CD4-positive, alpha-beta T cell treated with Interleukin-15 for 4 hours (primary cell): ENCODE measurements at places on chromosomes 1 and 21.

DNA sequence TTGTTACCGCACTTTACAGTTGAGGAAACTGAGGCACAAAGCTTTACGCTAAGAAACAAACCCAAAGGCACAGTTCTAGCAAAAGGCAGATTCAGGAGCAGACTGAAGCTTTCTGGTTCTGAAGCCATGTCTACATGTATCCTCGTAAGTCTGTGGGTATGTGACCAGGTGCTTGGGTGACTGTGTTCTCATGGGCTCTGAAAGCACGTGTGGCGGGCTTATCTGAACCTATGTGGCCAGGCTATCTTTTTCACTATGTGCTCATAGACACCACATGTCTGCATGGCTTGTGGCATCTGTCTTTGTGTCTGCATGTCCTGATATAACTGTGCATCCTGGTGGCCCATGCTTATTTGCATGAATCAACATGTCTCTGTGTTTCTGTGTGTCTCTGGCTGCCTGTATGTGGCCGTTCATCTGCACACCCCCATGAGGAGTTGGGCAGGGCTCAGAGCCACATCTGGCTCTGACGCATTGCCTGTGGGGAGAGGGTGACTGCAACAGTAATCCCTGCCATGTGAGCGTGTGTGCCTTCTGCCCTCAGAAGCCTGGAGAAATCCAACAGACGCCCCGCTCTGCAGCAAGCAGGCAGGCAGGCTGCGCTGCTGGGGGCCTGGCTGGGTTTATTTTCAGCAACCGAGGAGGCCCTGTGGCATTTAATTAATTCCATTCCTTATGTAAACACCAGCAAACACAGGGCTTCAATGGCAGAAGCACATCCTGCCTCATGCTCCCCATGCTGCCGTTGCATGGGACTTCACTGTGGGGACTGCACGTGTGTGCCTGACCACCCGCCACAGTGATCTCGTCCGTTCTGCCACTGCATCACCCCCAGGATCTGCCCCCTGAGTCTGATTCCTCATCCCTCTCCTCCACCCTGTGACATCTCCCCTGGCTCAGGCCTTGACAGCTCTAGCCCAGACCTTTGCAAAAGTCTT lies 115.4 kb downstream of the TRABD2B start:
- no peak for DNase-seq

DNA sequence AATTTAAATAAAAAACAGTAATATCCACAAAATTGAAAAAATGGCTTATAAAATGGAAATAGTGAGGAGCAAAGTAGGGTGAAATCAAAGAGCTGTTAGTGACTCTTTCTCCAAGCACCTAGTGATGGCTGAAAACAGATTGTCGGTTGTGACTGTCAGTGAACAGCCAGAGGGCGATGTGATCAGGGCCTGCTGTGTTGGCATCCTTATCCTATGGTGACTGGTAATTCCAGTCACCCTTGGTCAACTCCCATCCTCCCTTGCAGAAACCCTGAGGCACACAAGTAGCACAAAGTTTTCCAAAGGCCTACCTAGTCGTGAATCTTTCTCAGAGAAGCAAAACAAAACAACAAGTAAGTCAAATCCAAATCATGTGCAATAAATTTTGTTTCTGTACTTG lies 599.8 kb upstream of the CXADR start:
- DNase-seq: no peak

DNA sequence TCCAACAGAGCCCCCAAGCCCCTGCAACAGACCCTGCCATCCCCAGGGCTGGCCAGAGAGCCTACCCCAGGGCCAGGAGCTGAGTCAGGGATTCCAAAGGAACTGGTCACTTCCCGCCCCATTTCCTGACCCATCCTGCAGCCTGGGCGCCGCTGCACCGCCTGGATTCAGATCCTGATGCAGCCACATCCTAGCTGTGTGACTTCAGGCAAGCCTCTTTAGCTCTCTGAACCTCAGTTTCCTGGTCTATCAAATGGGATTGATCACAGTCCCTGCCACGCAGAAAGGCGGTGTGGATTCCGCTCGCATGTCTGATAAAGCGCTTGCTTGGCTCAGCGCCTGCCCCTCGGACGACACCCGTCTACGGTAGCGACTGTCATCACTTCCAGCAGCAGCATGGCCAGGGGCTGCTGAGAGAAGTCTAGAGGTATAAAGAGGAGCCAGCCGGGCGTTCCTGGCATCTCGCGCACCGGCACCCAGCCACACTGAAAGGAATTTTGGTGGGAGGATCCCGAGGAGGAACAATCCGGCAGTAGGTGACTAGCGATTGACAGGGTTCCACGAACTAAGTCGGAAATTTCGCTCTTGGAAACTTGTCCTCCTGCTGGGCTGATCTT lies 10.1 kb downstream of the EPHA2 start:
- DNase-seq: no peak

DNA sequence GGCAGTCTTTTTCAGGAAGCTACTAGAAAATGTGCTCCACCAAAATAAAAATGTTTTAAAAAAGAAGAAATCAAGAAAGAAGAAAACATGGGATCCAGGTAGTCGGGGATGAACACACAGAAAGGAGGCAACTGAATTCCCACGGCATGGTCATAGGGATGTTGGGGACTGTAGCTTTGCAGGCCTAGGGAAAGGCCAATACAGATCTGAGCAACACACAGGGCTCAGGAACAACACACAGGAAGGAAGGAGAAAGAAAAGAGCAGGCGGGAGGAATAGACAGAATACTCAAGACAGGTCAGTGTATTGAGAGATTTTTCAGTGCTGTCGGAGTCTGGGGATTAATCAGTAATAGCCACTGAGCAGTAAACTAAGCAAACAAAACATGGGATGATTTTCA lies 142.7 kb upstream of the SYT6 start:
- DNase-seq: no peak

DNA sequence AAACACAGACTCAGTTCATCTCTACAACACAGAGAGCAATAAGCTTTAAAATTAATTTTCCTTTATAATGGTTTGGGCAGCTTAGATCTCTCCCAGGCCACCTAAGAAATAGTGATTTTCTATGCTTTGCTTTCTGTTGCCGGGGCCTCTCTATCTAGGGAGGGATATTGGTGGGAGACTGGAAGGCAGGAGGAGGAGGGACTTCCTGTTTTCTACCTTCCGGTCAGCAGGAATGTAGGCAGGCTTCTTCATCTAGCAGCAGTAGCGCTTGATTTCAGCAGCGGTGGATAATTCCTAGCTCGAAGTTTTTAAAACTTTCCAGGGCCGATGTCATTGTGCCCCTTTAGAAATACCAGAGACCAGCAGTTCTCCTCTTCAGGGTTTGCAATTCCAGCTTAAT lies 5.1 kb upstream of the DESI2 start:
- DNase-seq: no peak

- no peak for DNase-seq
Measured at GRCh38 chr1:195791796-195792195, 816.4 kb downstream of the KCNT2 start.

DNA sequence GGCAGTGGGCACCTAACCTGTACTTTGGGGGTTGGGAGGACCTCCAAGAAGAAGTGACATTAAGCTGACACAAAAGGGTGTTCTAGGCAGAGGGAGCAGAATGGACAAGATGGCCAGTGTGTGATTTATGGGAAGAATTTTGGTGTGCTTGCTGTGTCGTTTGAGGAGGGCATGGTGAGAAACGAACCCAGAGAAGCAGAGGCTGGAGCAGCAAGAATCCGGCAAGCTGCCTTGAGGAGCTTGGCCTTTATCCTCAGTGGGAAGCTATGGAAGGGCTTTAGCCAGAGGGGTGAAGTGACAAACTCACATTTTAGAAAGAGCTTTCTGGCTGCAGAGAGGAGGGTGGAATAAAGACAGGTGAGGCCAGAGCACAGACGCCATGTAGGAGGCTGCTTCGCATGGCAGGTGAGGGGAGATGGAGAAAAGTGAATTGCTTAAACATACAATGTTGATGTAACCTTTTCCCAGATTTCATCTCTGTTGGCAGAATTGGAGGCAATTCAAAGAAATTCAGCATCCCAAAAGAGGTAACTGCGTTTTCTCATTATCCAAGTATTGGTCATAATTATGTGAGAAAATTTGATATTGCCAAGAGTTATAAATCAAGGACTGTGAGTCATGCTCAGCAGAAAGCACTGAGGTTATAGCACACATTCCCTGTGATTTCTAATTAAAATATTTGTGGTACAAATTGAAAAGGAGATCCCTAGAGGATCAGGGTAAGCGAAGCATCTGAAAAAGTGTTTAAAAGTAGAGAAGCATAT lies 26.5 kb downstream of the TRIM45 start:
- DNase-seq: no peak

- DNase-seq: no peak
Measured at GRCh38 chr1:157960773-157961172, 32.7 kb upstream of the KIRREL1 start.

DNA sequence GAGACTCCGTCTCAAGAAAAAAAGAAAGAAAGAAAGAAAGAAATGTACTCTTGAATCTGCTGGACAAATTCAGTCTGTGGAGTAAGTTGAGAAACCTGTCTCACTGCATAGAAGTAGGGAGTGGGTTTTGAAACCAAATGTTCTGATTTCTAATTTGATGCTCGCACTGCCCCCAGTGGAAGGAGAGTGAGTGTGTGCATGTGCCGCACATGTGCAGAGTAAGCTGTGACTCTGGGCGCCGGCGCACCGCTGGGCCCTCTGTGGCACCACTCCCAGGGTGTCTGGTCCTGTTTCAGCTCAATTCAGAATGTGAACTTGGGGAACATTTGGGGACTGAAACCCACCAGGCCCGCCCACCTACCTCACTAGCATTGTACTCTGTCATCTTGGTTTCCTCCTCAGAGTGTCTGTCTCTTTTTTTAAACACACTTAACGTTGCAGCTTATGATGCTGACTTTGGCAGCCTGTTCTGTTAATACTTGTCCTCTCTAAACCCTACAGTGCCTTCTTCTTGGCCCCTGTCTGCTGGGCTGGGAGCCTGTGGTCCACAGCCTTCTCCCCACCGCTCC lies 104.6 kb downstream of the CACNA1E start:
- DNase-seq: no peak

DNA sequence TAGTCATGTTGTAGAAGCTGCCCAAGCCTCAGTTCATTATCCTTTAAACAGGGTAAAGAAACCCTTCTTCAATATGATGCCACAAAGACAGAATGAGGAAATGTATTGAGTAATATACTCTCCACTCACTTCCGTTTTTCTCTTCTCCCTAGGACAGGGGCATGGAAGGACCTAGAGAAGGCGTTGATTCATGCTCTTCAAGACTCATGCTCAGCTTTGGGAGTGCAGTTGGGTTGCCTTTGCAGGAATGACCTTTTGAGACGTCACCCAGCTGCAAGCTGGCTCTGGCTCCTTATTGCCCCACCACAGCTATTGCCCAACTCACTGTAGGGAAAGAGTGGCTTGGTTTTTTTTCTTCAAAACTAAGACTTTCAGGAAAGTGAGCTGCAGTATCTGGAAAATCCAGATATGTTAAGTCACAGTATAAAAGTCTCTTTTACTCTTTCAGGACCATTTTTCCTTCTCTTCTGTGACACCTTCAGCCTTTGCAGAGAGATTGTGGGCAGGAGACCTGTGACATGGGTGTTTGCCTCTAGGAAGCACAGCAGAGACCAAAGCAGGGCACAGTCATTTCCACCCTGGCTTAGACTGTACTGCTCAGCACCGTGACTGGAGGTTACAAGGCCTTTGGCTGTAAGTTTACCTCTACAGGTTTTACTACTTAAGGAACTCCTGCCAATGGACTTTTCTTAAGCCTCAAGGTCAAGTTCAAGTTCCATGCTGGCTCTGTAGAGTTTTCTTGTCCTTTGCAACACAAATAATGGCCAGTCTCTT lies 39.5 kb downstream of the XCL2 start:
- DNase-seq: peak; percentile 12

DNA sequence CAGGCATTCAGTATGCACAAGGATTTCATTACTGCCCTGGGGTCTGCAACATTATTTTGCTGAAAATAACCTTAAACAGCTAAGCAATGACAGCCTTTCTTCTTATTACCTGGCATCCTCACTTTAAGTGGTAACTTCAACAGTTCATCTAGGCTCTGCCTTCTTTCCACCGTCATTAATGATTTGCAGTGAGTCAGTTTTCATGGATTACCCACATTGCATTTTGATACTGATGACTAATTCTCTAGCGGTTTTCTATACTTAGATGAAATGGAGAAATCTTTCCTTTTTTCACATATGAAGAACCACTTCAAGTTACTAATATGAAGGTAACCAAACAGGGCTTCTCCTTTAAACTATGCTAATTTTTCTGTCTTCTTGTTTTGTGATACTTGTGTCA lies 226.9 kb upstream of the TMPRSS15 start:
- no peak for DNase-seq

- DNase-seq: no peak
Measured at GRCh38 chr1:202007304-202007703, 3.1 kb upstream of the ELF3 start.

- DNase-seq: no peak
Measured at GRCh38 chr1:192235127-192235526, 76.9 kb downstream of the RGS18 start.

DNA sequence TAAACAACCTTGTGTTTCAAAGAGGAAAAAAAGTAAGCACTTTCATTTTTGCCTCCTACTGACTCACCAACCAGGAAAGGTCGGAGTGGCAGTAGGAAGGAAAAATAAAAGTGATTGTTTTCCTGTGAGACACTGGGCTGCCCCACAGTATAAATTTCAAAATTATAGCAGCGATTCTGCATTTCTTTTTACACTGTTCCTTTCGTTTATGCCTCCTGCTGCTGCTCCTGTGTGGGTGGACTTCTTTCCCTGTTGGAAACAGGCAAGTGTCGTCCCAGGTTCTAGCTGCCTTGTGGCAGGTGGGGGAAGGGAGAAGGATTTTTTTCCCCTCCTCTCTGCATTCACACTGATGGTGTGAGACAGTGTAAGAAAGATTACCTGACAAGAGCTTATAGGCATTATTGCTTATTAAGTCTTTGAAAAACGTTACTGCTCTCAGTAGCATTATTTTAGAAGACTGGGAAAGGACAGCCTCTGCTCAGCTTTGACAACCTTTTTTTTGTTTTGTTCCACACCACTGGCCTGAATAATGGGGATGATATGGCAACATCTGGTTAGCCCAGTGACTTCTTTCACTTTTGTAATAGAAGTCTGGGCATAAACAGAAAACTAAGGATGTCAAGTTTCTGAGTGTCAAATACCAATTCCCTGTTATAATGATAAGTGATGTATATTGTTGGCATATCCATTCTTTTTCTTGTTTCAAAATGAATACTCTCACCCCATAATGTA lies 77.9 kb downstream of the NEK7 start:
- DNase-seq: peak; percentile 9
